Large intestine (tissue), 12 donors: ENCODE measurements at places on chromosomes 2 and 18.

- no peak for DNase-seq
Observed at GRCh38 chr2:230781130-230781797, 68.6 kb downstream of the CAB39 start.

- no peak for DNase-seq
Observed at GRCh38 chr2:237754182-237754581, 44.4 kb upstream of the RBM44 start.

DNA sequence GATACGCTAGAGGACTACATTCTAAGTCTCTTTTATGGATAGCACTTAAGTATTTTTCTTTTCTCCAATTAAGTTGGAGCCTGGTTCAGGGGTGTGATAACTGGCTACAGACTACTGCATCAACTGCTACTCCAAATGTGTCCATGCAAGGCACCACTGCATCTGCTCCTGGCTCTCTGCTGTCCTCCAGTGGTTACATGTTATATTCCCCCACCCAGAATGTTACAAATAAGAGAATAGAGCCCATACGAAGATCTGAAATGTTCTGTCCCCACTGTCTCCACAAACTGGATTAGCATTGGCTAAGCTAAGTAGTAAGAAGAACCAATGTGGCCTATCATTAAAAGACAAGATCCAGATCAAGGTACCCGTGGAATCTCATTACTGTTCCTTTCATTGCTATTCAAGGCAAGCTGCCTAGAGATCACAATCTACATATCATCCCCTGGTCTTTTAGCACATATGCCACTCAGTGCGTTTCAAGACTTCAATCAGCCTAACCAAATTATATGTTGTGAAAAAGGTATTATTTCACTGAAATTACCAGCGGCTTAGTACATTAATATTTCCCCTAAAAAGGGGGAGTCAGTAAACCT lies 308.3 kb upstream of the SLC8A1 start:
- no peak for DNase-seq

DNA sequence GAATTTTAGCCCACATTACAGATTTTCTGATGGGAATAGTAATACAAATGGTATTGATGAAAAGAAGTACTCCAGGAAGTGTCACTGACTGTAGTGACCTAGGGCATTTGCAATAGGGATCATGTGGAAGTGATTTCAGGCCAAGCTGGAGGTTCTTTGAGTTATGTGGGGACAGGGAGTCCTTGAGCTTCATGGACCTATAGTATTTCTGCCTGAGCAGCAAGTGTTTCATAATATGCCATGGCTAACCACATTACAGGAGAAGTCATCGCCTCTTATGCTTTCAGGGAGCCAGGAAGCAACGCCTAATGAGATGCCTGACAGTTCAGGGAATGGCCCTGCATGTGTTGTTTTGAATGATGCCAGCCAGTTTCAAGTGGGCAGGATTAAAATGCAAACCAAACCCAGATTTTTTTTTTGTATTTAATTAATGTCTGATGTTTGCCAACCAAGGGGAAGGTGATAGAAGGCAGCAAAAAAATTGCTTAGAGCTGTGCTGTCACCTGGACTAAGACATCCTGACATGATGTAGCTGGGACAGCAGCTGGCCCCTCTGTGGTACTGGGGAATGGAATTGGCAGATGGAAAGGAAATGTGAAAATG lies 109.5 kb downstream of the RAPGEF4 start:
- no peak for DNase-seq

DNA sequence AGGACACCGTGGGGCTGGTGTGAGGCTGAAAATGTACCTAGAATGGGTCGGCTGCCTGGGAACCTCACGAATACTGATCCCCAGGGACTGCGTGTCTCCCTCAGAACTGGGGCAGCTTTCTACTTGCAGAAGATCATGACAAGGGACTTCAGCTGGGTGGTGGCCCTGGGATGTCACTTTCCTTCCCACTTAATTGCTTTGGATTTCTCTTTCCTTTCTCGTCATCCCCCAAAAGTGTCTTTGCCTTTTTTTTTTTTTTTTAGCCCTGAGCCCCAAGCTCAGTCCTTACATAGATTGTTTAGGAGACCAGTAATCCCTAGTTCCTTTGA lies 278.9 kb downstream of the GBX2 start:
- DNase-seq, result no peak

DNA sequence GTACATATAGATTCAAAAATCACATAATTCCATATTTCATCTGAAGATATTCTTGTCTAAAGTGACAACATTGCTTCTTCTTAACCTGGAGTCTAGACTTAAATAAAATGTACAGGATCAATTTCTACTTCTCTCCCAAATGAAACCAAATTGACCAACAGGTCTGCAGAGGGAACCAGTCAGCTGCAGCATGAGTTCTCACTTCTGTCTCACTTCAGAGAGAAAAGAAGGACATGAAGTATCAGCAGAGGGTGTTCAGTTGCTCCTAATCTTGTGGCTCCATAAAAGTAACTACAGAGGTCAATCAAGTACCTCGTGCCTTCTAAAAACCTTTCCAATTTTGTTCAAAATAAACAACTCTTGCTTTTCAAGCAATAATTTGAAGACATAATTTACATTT lies 47.2 kb upstream of the MAP2 start:
- no peak for DNase-seq

DNA sequence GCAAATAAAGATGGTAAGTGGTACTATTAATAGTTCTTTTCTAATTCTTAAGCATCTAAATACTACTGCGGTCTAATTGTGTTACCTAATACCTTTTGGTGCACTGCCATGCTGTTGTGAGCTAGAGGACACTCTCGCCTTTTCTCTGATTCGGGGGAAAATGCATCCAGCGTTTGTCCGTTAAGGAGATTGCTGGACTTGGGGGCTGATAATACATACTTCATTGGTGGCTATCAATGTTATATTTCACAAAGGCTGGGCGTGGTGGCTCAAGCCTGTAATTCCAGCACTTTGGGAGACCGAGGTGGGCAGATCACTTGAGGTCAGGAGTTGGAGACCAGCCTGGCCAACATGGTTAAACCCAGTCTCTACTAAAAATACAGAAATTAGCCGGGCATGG lies 141.7 kb upstream of the TWIST2 start:
- DNase-seq, result no peak
